Stimulated activated CD8-positive, alpha-beta memory T cell treated with anti-CD3 and anti-CD28 coated beads, Interleukin-2, amount 100 ng/mL, for 48 hours (primary cell): ENCODE measurements at places on chromosomes 2 and 18.

DNA sequence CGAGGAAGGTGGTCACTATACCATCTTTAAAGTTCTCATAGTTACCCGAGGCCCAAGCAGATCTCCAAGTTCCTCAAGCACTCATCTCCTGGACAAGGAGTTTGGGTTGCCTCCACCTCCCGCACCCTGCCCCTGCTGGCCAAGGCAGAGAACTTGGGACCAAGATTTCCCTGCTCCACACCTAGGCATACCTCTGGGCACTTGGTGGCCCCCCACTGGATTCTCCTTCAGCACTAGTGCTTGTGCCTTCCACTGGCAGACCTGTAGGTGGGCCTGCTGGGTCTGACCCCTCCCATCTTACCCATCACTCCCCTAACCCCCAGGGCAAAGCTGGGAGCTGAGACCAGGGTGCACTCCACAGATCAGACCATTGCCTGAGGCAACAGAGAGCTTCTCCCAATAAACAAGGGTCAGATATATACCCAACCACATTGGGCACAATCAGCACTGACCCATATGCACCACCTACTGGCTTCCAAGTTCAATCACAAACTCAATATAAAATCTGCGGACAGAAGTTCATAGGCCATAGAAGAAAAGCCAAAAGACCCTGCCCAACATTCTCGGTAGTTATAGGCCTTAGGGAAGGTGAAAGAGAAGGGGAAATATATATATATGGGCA lies 244.2 kb downstream of the EXOC6B start:
- DNase-seq, result no peak

GRCh38 chr18:74282755-74283554 lies 8.8 kb downstream of the CYB5A start:
- no peak for DNase-seq

- no peak for DNase-seq
Observed at GRCh38 chr2:69811591-69811990, 17.9 kb upstream of the GMCL1 start.

DNA sequence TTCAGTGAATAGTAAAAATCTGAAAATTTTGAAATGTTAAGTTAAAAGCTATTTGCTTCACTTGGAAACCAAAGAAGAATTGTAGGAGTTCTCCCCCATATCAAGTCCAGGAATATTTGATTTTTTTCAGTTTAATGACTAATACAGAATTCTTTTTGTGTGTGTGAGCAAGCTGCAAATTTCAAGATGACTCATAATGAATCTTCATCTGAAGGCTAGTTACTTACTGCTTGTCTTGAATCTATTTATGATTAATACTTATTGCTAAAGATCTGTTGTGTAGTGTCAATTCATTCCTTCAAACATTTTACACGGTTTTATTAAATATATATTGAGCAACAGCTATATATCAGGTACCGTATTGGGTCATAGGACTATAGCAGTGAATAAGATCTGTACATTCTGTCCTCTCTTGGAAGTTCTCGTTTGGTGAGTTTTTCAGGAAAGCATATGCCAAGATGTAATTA lies 47.8 kb upstream of the CAVIN2 start:
- no peak for DNase-seq

DNA sequence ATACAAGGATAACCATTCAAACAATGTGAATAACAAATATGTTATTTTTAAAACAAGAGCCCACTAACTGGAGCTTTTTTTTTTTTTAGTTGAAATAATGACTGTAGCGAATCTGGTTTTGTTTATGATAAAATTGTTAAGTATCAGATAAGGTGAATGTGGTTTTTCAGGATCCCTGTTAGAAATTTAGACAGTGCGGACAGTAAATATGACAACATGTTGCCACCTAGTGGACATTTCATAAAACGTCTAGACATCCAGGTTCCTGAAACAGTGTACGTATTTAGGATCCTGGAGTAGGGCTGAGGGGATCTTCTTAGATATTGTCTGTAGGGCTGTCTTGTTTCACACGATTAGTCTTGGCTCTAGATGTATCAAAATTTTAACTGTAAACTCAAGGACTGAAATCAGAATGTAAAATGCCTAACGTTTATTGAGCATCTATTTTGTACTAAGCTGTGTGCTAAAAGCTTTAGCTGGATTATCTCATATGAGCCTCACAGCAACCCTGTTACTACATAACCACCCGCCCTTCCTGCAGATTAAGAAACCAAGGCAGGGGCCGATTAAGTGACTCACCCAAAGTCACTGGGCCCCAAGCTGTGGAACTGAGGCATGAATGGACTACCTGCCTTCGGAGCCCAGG lies 23.9 kb upstream of the CCDC68 start:
- DNase-seq, result no peak

DNA sequence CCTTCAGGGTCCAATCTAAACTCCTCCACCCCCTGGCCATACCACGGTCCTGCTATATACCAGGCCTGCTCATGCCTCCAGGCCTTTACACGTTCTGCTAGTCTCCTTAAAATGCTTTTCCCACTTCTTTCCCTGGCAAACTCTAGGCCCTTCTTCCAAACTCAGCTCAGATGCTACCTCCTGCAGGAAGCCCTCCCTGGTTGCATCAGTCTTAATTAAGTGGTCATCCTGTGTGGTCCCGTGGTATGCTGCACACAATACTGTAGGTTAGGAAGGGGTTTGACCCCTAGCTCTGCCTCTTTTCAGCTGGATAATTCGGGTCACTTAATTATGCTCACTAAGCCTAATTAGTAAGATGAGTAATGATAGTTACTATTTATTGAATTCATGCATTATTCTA lies 85.9 kb upstream of the SP3 start:
- DNase-seq, result no peak

DNA sequence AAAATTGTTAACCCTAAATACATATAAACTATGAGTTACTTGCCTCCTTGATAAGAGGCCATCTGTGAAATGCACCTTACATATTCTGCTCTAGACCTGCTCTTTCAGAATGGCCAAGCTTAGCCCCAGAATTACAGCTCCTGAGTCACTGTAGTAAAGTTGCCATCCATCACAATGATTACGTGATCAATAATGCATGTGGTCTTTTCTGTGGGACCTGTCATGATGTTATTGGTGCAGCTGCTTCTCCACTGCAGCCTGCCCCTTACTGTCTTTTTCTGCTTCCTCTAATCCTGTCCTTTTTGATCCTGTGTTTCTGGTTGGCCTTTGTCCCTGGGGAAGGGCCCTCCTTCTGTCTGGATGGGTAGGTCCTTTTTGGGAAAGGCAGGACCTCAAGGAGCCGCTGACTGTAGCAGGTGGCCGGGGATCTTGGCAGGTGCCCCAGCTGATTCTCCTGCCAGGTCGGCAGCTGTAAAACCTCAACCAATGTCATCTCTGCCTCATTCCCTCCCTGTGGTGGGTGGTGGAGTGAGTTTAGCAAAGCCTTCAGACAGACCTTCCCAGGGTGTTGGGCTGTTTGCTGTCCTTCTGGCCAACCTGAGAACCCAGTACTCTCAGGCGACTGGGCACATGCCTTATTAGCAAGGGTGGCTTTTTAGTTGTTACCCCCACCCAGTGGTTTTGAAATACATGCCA lies 126.2 kb upstream of the EML6 start:
- no peak for DNase-seq
